ENCODE measurements at places on chromosomes 5 and 9. TPM values are rescaled to one million over a fixed set of nuclear protein-coding genes. Genes with fewer than 3 reads are reported as not detected.
A peak's percentile ranks its signal among the peaks of the same experiment; 100 is the strongest.

Gene GRM6
- total RNA-seq: not detected

GRCh38 chr5:95872346-95873268, 50.1 kb upstream of the GLRX start:
- no peak for DNase-seq

- DNase-seq: peak; percentile 87
Observed at GRCh38 chr5:160479926-160480325, 58.3 kb downstream of the PTTG1 start.

DNA sequence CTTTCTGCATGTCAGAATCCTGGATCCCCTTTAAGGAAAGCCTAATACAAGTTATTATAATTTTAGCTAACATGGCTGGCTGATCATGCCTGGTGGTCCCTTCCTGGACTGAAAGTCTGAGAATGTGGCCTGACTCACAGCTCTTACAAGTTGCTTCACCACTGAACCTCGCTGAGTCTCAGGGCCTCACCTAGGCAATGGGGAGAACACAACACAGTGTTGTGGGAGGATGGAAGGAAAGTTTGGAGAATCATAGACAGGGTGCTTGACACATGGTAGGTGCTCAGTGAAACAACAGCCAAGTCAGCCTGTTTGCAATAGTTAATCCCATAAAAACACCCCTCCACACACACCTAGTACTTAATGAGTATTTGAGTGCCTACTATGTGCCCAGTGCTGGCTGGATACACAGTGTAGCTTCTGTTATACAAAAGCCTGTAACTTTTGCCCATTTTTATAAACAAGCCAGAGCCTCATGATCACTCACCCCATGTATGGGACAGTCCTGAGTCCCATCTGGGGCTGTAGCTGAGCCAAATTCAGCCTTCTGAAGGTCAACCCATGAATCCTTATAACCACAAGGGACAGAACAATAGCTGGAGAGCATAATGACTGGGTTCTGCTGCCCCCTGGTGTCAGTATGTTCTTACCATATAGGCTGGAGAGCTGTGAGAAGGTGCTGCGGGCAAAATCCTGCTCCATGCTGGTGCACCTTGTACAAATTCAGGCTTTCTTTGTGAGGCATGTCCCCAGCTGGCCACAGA, 3.9 kb downstream of the ACSL6 start:
- peak; percentile 74 for DNase-seq

- no peak for DNase-seq
Observed at GRCh38 chr5:143957455-143957854, 145.5 kb downstream of the HMHB1 start.

- no peak for DNase-seq
Observed at GRCh38 chr5:69343083-69343482, 10.5 kb upstream of the CCDC125 start.

DNA sequence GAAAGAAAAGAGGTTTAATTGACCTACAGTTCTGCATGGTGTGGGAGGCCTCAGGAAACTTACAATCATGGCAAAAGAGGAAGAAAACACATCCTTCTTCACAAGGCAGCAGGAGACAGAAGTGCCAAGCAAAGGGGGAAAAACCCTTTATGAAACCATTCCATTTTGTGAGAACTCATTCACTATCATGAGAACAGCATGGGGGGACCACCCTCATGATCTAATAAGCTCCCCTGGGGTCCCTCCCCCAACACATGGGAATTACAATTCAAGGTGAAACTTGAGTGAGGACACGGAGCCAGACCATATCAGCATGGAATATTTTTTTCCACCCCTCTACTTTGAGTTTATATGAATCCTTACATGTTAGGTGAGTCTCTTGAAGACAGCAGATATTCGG, 173.7 kb downstream of the PHF2 start:
- no peak for DNase-seq

DNA sequence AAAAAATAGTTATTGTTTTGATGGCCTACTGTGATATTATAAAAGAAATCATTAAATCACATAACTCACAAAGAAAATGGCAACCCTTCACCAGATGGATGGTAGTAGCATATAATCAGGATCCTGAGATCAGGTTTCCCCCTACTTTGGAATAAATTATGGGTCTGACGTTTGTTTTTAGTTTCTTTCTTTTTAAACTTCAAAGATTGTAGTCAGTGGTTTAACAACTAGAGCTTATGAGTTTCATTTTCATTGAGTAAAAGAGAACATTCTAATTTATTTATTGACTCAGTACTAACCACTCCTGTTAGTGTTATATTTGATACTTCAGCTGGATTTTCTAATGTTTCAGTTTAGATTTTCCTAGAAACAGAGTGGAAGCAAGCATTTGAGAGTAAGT, 218.0 kb upstream of the PCSK5 start:
- no peak for DNase-seq

DNA sequence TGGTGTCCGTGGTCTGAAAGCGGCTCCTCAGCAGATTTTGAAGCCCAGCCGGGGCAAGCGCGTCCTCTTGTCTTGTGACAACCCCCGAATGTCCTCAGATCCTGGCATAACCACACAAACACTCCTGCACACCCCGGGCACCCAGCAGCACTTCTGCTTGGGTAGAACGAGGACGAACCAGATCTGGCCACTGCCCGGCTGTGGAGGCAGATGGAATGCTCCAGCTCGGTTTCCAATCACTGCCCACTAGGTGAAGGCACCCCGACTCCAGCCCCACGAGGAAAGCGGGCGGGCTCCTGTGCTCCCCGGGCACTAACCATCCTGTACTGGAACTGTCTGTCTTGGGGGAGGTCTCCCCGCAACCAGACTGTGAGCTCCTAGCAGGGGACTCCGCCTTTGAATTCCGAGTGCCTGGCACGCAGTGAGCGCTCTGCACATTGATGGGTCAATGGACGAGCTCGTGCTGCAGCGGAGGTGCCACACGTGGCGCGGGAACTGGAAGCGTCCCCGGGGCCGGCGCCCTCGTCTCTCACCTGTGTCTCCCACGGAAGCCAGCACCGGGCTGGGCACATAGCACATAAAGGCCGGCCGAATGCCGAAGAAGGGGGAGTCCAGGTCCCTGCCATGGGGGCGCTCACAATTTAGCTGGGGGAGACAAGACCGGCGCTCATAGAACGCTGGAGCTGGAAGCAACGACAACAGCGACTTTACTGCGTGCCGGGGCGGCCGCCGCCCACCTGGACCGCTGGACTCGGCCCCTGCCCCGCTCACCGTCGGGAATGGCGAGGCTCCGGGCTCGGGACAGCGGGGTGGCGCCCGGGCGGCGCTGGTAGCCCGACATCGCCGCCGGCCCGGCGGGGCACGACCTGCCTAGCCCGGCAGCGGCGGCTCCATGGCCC, 608 bp downstream of the ENTR1 start:
- peak; percentile 27 for DNase-seq
